AG04449 (cell line): ENCODE measurements at places on chromosomes 4 and X.

DNA sequence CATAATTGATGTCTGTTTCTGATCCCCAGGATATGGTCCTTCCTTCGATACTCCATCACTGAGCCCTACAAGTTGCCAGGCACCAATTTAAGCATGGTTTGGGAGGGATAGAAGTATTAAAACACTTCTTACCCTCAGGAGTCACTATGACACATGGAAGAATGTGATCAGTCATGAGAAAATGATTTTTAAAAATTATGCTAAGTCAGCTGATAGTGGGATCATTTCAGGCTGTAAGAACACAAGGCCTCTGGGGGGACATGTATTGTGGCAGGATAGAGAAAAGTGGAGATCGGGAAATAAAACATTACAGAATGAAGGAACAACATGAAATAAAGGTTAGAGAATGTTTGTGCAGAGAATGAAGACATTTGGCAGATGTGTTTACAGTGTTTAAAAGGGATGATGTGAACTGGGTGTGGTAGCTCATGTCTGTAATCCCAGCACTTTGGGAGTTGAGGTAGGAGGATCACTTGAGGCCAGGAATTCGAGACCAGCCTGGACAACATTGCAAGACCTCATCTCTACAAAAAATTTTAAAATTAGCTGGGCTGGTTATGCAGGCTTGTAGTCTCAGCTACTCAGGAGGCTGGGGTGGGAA, 64.0 kb downstream of the ELOVL6 start:
- DNase-seq: no peak

DNA sequence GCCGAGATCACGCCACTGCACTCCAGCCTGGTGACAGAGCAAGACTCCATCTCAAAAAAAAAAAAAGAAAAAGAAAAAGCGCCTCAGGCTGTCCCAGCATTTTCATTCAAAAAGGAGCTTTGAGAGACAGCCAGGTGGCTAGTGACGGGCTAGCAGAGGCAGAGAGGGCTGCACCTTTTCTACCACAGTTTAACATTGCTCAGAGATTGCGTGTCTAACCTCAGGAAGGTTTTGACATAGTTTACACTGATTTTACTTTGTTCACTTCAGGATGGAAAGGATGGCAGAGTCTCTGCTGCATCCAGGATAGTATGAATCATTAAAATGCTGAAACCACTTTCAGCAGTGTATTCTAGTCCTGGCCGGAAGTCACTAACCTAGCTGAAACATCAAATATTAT, 28.1 kb downstream of the ZFP42 start:
- no peak for DNase-seq

DNA sequence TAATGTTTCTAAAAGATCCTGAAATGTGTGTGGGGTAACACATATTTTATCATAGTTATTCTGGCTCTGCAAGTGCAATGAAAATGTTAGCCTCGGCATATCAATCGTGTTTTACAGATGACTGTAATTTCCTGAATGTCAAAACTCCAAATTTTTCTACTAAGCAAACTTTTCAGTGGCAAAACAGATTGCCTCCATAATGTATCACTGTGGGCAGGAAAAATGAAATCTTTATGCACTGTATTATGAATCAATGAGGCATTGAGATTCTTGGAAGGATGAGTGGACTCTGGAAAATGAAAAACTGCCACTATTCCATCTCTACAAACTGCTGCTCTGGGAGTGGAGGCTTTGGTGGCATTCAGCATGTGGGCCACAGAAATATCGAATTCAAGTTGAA, 160.1 kb upstream of the MBNL3 start:
- peak; percentile 41 for DNase-seq

GRCh38 chr4:53771326-53771725, 180.0 kb upstream of the LNX1 start:
- no peak for DNase-seq

DNA sequence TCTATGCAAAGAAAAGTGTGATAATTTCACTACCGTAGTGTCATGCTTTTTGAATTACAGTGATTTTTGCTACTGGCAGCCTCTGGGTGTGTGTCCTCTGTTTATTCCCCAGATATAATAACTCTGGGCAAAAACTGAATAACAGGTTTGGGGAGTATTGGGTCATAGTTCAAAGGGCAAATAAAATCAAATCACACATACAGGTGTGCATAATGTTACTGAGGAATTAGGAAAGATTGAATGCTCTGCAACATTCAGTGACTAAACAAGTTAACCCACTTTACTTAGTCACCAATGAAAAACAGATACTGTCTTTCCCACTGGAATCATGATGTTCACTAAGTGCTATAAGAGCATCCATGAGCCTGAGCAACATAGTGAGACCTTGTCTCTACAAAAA, 224.3 kb downstream of the OPHN1 start:
- no peak for DNase-seq

GRCh38 chr4:82217986-82218715, 155.6 kb downstream of the HNRNPD start:
- no peak for DNase-seq

DNA sequence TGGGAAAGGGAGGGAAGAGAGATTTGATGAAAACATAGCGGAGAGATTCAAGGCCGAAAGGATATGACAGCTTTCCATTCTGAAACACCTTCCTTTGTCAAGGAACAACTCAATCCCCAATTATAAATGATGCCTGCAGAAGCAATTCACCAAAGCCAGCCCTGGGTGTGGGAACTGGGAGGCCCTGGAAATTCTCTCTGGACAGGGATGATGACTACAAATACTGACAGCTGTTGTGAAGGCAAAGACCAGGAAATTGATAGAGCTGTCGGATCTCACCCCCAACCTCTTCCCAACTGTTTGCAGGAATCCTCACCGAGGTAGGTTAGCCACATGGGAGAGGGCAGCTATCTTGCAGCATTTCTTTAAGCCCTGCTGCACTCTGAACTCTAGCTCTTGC, 54.3 kb downstream of the CCDC149 start:
- no peak for DNase-seq

DNA sequence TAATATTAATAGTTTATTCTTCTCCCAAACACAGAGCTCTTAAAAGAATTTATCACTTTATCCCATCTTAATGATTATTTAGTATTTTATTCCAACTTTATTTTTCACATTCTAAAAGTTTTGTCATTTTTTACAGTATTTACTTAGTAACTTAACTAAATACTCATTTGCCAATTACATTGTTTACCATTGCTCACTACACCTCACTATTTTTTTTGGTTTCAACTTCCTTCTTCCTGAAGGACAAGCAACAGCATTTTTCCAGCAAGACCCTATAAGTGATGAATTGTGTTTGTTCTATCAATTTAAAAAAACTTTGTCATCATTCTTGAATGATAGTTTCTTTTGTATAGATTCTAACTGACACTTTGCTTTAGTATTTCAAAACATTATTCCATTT, 19.4 kb upstream of the SRD5A3 start:
- DNase-seq: no peak

GRCh38 chr4:158936238-158936637, 166.6 kb upstream of the RAPGEF2 start:
- no peak for DNase-seq

DNA sequence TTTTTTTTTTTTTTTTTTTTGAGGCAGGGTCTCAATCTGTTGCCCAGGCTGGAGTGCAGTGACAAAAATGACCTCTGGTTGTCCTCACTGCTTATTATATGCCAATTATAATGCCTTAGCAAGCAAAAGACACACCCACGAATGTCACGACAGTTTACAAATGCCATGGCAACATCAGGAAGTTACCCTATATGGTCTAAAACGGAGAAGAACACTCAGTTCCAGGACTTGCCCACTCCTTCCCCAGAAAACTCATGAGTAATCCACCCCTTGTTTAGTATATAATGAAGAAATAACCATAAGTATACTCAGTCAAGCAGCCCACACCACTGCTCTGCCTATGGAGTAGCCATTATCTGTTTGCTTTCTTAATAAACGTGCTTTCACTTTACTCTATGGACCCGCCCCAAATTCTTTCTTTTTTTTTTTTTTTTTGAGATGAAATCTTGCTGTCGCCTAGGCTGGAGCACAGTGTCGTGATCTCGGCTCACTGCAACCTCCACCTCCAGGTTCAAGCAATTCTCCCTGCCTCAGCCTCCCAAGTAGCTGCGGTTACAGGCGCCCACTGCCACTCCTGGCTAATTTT, 106.2 kb downstream of the SMIM20 start:
- no peak for DNase-seq

DNA sequence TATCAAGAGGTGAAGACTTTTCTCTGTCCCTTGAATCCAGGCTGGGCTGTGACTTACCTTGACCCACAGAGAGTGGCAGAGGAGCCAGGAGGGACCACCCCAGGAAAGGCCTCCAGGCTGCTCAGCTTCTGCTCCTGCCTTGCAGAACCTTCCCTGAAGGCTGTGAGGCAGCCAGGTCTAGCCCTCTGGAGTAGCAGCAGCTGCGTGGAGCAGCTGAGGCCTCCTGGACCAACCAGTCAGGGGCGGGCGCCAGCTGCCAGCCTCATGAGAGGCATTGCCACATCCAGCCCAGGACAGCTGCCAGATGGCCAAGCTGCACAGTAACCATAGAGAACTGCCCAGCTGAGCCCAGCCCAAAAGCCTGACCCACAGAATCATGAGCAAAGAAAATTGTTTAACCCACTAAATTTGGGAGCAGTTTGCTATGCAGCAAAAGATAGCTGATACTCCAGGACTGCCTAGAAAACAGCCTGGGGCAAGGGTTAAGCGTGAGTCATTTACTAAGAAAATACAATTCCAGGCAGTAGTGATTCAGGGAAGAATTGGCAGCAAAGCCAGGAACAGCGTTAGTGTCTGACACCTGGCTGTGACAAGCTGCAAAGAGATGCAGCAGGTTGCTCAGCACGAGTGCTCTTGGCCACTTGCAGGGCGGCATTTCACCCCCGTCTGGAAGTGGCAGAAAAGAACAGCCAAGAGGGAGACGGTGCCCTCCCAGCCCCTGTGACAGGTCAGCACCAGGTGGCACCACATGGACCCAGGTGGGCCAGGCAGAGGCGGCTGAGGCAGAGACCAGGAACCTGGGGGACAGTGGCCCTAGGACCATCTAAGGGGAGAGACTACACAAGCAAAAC, 14.7 kb upstream of the PDE6B start:
- DNase-seq: peak; percentile 0

DNA sequence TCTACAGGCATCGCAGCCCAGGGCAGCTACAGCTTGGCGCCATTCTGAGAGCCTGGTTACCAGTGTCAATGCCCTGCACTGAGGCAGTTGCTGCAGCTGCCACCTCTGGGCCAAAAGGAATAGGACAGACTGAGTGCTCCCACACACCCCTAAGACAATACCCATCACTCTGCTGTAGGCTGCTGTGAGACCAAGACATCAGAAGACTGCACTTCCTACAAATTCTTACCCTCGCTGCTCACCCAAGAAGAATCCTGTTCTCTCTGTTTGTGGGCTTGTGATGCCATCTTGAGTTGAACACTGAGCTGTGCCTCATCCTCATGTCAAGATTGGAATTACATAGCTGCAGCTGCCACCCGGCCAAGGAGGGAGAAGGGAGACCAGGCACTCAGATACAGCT, 1847.0 kb upstream of the PCDH10 start:
- DNase-seq: no peak

DNA sequence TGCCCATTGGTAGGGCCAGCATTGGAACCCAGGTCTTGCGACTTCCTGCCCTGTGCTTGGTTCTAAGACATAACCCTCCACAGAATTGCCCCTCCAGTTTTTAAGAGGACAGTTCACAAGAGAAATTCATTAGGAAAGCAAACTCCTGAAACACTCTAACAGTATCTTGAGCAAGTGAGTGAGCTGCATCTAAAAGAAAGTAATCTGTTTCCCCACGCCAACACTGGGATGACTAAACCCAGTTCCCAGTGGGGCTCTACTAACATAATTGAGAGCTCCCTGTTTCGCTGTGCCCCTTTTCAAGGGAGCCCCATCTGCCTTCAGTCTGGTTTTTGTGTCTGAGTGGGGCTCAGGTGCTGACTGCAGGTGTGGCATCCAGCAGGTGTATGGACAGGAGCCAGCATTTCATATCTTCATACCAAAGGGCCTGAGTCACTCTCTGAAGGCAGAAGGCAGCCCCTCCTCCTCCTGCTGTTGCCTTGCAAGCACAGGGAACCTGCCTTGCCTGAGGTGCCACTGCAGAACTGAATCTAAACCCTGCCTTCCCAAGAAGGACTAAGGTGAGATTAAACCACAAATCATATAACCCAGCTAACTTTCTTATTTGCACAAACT, 8.0 kb downstream of the AMOT start:
- DNase-seq: no peak

DNA sequence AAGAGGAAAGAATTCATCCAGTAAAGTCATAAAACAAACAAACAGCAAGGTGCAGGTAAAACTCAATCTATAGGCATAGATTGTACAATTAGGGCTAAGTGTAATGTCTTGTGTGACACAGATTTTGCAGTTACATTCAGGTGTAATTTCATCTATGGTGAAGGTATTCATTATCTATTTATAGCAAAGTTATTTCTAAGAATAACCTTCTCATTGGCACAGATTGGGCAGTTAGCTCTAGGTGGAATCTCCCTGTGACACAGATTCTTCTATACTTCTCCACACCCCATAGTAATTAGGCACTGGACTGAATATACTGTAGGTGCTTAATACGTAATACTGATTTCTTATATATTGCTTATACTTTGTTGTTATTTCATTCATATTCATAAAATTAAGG, 66.8 kb downstream of the COL25A1 start:
- DNase-seq: no peak

DNA sequence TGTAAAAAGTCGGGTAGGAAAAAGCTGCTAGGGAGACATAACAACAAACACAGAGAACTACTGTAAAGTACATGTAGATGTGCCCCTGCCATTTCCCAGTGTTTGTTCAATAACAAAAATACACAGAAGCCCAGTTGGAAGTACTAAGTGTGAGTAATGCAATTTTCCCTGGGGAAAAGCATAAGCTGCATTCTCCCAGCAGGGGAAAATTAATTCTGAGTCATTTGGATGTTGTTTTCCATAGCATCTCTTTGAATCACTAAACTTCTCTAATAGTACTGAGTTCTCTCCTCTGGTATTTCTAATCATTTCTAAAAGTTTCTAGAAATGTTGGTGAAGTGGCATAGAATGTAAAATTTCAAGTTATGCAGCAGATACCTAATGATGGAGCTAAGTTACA, 1114.9 kb downstream of the C4orf33 start:
- peak; percentile 78 for DNase-seq

- no peak for DNase-seq
Measured at GRCh38 chr4:41209901-41210300, 4.4 kb downstream of the APBB2 start.

DNA sequence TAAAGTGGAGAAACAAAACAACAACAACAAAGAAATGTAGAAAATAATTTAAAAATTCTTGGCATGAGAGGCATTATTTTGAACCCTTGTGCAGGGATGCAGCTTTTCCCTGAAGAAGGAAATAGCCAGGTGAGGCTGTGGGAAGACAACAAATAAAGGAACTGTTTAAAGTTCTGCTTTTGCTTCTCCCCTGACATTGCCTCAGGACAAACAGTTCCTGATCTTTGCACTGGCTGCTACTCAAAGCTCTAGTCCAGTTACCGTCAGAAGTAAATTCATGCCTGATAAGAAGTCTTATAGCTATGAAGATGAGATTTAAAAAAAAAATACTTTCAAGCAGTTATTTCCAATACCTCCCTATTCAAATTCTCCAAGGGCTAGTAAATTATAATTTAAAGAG, 233.8 kb downstream of the IL15 start:
- no peak for DNase-seq
